ENCODE measurements at places on chromosomes 4 and X. TPM values are rescaled to one million over a fixed set of nuclear protein-coding genes. Genes with fewer than 3 reads are reported as not detected.
A peak's percentile ranks its signal among the peaks of the same experiment; 100 is the strongest.

The ZBTB49 gene
- total RNA-seq: 7.7 TPM

The KIAA1210 gene
- not detected for total RNA-seq

DNA sequence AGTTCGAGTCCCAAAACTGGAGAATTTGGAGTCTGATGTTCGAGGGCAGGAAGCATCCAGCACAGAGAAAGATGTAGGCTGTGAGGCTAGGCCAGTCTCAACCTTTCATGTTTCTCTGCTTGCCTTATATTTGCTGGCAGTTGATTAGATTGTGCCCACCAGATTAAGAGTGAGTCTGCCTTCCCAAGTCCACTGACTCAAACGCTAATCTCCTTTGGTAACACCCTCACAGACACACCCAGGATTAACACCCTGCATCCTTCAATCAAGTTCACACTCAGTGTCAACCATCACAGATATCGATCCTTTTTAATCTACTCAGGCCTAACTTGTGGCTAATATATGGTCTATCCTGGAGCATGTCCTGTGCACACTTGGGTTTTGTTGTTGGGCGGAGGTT lies 18.0 kb upstream of the MAEA start:
- no peak for DNase-seq

The TMPRSS11D gene
- not detected for total RNA-seq

The HELT gene
- total RNA-seq: not detected

GRCh38 chr4:76951672-76952010 lies 2.1 kb downstream of the SEPTIN11 start:
- no peak for DNase-seq

- DNase-seq: peak; percentile 64
These were observed 1.6 kb downstream of the TRPC3 start for GRCh38 chr4:121950212-121950679.

The LIMCH1 gene
- total RNA-seq: 1.2 TPM

The SYNPO2 gene
- 0.79 TPM for total RNA-seq

GRCh38 chr4:145818011-145818410 lies 120.6 kb downstream of the ZNF827 start:
- no peak for DNase-seq

DNA sequence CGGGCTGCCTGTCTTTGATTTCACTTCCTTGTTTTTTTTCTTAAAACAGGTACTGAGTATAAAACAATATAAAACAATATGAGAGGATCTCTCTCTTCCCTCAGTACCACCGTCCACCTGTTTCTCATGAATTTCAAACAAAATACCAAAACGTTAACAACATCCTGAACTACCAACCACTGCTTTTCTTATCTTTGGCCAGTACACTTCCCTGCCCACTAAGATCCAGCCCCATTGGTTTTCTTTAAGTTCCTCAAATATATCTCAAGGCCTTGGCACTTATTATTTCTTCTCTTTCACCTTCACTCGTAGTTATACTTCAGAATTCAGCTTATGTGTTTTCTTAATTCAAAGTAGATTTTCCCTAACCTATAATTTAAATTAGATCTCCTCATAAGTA lies 370.2 kb upstream of the GRIA3 start:
- no peak for DNase-seq

DNA sequence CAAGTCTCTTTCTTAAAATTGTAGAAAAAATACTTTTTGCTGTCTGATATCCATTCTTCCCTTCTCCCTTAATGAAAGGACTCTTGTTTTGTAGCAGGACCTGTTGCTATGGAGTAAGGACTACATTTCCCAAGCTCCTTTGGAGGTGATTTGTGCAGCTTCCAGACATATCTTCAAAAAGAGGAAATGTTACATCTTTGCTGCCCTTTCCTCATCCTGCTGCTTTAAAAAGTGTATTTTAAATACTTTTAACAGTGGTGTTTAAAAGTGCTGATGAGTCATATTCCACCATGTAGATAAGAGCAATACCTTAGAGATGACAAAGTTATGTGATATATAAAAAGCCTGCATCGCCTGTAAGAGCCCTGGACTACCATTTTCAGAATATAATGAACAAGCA lies 98.7 kb downstream of the CFAP299 start:
- no peak for DNase-seq

DNA sequence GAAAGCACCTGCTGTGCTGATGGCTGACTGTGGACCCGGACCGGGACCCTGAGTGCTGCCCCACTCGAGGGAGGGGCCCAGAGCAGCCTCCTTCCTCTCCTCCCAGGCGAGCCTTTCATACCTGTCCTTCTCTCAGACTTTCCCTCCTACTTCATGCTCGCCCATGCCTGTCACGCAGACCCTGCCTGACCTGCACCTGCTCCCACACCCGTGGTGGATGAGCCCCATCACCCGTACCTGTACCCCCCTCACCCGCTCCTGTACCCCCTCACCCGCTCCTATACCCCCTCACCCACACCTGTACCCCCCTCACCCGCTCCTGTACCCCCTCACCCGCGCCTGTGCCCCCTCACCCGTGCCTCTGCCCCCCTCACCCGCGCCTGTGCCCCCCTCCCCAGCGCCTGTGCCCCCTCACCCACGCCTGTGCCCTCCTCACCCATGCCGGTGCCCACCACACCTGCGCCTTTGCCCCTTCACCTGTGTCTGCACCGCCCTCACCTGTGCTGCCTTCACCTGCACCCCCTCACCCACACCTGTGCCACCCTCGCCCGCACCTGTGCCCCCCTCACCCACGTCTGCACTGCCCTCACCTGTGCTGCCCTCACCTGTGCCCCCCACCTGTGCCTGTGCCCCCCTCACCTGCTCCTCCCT lies 5.8 kb downstream of the MAEA start:
- no peak for DNase-seq

The NALF2 gene
- total RNA-seq: not detected

DNA sequence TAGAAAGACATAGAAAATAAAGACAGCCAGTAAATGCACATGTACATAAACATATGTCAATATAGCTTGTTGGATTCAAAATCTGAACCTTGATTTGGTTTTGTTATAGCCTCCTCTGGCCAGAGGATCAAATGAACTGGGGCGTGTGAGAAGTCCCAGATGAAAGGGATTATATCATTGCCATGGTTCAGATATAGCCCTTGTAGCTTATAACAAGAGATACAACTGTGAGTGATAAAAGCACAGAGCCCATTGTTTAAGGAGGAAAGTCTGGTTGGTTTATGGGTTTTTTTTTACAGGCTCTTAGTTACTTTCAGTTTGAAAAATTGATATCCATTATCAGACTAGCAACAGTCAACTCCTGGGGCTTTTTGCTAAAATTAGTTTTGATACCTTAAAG lies 101.7 kb upstream of the GLRA2 start:
- DNase-seq: no peak

The PABPC1L2B gene
- total RNA-seq: not detected

GRCh38 chr4:25817059-25817681 lies 45.6 kb downstream of the SEL1L3 start:
- no peak for DNase-seq

- no peak for DNase-seq
These were observed 120.0 kb downstream of the RAB28 start for GRCh38 chr4:13364172-13364571.

- DNase-seq: no peak
These were observed 10.4 kb upstream of the DGAT2L6 start for GRCh38 chrX:70166601-70167590.

The PRKG2 gene
- 1.5 TPM for total RNA-seq

Measured in naive thymus-derived CD4-positive, alpha-beta T cell (primary cell).